ENCODE measurements at places on chromosomes 11 and 22.

DNA sequence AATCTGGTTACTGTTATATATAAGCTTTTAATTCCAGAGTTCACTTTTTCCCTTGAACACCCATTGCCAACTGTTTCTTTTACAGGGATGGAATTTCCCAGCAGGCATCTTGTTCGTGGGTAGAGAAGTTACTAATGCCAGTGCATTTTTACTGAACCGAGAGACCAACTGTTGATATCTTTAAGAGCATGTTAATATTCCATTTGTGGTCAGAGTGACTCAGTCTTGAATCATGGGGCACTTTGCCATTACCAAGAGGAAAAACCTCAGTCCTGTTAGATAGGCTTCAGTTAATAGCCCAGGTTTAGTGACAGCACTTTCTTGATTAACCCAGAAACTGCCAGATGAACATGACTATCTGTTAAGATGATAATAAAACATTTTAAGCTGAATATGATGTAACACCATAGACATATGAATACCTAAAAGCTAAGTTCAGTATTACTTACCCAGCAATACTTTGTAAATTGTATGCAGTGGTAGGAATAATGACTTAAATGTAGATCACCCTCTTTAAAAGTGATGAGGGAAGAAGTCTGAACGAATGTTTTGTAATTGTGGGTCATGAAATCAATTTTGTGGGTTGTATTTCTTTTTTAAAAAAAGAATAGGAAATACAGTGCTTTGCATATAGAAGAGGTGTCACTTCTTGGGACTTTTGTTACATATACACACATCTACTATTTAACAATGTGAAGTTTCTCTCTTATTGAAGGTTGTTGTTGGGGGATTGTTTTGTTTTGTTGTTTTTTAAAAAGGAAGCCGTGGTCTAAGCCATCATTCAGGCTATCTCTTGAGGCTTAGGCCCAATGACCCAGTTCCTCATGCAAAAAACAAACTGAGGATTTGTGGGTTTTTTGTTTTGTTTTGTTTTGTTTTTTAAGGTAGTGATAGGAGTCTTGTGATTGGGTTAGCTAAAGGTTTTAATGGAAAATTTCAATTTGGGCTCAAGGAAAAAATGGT, 79.2 kb upstream of the GRIK4 start:
- no peak for DNase-seq

GRCh38 chr11:134289167-134289566, 13.0 kb downstream of the GLB1L3 start:
- no peak for DNase-seq

- no peak for DNase-seq
Measured at GRCh38 chr11:1469287-1469910, 17.2 kb downstream of the MOB2 start.

DNA sequence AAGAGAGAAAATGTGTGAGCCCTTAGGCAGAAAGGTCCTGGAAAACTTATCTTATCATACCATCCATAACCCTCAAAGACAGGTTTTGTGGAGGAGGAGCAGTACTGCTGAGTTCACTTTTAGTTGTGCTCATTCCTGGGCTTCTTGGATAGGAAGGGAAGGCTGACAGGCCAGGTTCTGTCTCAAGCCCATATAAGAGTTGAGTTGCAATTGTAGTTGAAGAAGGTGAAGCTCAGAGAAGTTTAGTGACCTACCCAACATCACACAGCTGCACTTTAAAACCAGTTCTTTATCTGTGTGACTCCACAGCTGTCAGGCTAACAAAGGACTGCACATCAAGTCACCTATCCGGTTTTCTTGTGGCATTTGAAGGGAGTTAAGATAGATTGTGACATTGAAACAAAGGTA, 13.0 kb downstream of the TEAD1 start:
- DNase-seq, result no peak

GRCh38 chr11:15489281-15489680, 374.6 kb downstream of the INSC start:
- no peak for DNase-seq

DNA sequence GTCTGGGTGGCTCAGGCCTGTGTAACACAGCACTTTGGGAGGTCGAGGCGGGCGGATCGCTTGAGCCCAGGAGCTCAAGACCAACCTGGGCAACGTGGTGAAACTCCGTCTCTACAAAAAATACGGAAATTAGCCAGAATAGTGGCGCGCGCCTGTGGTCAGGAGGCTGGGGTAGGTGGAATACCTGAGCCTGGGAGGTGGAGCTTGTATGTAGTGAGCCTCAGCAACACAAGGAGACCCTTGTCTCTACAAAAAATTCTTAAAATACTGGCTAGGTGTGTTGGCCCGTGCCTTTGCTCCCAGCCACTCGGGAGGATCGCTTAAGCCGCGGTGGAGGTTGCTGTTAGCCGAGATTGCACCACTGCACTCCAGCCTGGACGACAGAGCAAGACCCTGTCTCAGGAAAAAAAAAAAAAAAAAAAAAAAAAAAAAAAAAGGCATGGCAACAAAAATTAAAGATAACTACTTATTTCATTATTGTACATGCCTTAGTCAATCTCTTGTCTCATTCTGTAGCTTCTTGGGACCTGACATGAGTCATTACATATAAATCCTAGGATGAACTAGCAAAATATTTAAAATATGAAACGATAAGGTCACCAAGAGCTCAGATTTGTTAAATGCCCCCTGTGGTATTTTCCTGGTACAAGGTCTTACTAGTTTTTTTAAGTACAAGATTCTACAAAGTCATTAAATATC, 1.1 kb downstream of the TAF1D start:
- peak; percentile 56 for DNase-seq

DNA sequence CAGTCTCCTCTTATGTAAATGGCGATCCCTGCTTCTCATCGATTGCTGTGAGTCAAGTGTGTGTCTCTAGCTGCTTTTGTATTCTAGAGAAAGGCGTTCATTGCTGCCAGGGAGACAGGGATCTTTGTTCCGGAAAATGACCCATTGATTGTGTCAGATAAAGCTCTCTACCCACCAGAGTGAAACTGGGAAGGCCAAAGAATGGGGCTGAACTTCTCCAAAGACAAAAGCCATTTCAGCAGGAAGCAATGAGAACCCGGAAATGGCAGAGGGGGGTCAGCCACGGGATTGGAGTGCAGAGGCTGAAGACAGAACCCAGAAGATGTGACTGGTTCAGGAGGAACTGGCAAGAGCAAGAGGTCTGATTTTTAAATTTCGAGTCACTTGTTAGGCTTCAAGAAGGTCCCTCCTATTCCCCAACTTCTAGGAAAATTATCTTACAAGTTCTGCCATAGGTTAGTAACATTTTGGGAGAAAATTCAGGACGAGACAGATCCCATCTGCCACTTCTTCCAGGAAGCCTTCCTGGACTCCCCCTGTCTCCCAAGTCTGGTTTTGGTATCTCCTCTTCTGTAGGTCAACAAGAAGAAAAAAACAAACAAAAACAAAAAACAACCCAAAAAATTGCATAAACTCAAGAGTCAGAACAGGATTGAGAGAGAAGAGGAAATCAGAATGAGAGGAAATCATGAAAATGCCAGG, 110.6 kb downstream of the NECTIN1 start:
- DNase-seq, result peak; percentile 68

DNA sequence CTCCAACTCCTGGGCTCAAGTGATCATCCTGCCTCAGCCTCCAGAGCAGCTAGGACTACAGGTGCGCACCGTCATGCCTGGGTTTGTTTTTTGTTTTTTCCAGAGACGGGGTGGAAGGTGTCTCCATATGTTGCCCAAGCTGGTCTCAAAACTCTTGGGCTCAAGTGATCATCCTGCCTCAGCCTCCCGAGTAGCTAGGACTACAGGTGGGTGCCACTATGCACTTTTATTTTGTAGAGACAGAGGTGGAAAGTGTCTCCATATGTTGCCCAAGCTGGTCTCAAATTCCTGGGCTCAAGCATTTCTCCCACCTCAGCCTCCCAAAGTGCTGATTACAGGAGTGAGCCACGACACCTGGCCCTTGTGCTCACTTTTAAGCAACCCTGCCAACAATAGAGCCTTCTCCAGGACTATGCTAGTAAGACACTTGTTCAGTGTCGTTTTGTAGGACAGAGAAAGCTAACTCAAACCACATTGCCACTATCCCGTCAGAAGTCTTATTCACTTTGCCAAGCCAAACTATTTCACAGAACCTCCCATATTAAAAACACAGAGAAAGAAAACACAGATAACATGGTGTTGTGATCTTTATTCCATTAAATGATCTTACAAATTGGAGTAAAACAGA, 9.4 kb upstream of the PLAAT3 start:
- DNase-seq, result no peak

- DNase-seq, result no peak
Measured at GRCh38 chr22:22061085-22062077, 78.8 kb upstream of the TOP3B start.

DNA sequence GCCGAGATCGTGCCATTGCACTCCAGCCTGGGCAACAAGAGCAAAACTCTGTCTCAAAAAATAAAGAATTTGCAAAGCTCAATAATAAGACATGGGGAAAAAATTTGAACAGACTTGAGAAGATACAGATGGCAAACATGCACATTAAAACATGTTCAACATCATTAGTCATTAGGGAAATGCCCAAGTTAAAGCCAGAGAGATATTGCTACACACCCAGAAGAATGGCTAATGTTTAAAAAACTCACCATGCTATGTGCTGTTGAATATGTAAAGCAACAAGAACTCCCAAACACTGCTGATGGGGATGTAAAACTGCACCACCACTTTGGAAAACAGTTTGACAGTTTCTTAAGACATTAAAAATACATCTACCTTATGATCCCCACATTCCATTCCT, 12.6 kb downstream of the LRRC75B start:
- DNase-seq, result no peak

GRCh38 chr11:35214792-35215193, 75.8 kb downstream of the CD44 start:
- no peak for DNase-seq

GRCh38 chr11:63837739-63838138, 1.2 kb upstream of the MARK2 start:
- peak; percentile 66 for DNase-seq

GRCh38 chr11:62546244-62546928, at the start of gene AHNAK:
Gene AHNAK (minus strand): TSS chr11:62546806. CDS start chr11:62536098, 10,708 bp downstream.
- peak; percentile 90 for DNase-seq

DNA sequence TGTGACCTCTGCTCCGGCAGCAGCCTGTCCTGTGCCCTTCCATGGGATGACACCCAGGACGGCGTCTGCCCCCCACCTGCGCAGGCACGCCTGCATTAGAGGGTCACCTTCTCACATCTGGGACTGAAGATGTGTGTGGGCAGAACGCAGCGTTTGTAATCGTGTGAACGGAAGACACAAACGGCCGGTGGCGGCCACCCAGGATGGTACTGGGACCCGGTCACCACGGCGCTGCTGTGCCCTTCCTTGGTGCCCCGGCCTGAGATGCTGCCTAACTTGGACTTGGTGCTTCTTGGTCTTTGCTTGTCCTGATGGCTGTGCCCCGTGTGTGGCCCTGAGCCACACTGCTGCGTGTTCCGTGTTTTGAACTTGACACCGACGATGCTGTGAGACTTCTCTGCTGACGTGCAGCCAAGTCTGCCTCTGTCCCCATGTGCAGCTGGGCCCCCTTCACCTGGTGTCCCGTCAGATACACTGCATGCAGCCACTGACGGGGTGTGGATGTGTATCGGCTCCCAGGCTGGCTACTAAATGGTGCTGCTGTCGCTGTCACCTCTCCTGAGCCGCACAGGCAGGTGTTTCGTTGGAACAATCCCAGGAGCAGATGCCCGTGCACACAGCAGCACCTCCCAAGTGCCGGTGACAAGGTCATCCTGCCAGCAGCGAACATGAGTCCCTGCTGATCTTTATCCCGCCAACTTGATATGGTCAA, 21.4 kb downstream of the YPEL1 start:
- DNase-seq, result no peak

DNA sequence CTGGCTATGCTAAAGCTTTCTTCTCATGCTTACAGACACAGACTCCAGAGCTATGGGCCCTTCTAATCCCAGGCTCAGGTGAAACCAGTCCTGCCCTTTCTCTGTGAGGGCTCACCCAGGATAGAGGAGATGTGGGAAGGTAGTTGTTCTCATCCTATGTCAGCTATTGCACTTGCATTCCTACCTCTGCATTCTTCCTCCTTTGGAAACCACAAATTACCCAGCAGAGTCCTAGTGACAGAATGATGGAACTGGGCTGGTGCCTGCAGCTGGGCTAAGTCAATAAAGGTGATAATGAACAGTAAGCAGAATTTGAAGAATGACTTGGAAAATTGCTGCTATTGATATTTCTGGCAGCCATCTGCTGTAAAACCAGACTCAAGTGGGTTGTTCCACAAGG, 560.0 kb downstream of the TMEM135 start:
- DNase-seq, result no peak

DNA sequence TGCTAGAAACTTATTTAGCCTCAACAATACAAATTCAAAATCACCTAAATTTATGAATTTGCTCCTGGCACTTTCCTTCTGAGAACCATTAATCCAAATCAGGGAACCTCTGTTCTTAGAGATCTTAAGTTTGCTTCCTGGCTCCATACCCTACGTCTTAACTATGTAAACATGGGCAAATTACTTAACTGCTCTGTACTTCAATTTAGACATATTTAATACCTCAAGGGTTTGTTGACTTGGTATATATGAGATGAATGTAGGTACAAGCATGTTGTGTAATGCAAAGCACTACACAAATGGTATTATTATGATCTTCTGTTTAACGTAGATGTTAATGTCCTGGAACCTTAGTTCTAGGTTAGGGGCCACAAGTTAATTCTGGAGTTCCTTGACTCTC, 22.6 kb upstream of the ARHGAP20 start:
- no peak for DNase-seq

- DNase-seq, result no peak
Measured at GRCh38 chr22:35580351-35581022, 36.6 kb downstream of the MB start.

DNA sequence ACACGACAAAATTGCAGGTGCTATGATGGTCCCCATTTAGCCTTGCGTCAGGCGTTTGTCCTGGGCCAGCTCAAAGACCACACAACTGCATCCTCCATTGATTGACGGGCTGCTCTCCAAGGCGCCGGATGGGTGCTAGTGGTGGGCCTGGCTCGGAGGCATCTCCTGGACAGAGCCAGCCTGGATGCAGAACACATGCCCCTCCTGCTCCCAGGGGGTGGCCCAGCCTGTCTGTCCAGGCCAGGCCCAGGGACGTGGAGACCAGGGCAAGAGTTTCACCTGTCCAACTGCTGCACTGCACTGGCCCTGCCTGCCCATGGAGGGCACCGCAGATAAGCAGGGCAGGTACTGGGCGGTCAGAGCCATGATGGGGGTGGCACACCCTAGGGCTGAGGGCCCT, 23.4 kb upstream of the FGF19 start:
- DNase-seq, result no peak

- no peak for DNase-seq
Measured at GRCh38 chr11:87174870-87175269, 137.1 kb downstream of the TMEM135 start.
